ENCODE measurements at places on chromosomes 4 and X.

GRCh38 chr4:88803600-88804096 is 106.0 kb upstream of the NAP1L5 start:
- DNase-seq = no peak

GRCh38 chr4:2811830-2812611 is 19.1 kb downstream of the SH3BP2 start:
- DNase-seq = no peak

DNA sequence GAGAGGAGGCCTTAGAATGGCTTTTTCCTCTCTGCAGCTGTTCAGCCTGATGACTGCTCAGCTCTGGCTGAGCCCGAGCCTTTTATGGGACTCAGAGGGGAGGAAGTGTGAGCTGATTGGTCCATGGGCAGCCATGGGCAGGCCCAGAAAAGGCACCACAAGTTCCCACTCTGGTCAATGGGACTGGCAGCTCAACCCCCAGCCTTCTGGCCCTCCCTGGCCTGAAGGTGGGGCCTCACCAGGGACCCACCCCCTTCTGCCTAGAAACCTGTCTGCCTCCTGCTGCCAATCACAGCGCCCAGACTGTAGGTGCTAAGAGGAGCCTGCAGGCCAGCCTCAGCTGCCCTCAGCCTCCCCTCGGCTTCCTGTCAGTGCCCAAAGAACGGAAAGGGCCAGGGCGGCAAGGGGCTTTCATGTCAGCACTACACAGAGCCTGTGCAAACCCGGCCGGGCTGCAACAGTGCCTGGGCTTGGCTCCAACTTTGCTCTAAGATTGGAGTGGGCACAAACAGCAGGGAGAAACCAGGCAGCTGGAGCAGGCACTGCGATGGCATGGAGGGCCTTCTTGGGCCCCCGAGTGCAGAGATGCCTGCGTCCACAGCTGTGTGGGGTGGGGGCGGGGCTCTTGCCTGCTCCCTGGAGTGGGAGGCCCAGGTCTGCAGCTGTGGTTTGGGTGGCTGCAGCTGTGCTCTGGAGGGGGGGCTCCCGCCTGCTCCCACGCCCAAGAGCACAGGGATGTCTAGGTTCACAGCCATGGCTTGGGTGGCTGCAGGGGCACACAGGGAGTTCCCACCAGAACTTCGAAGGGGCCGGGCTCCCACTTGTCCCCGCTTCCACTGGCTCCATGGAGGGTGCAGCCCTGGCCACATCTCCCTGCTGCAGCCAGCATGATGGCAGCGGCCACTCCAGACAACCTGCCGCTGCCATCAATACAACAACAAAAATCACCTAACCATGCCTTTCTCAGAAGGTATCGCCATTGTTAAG is 92.6 kb downstream of the NXF2 start:
- no peak for DNase-seq

GRCh38 chr4:24770032-24770584 is 25.3 kb upstream of the SOD3 start:
- DNase-seq = no peak

DNA sequence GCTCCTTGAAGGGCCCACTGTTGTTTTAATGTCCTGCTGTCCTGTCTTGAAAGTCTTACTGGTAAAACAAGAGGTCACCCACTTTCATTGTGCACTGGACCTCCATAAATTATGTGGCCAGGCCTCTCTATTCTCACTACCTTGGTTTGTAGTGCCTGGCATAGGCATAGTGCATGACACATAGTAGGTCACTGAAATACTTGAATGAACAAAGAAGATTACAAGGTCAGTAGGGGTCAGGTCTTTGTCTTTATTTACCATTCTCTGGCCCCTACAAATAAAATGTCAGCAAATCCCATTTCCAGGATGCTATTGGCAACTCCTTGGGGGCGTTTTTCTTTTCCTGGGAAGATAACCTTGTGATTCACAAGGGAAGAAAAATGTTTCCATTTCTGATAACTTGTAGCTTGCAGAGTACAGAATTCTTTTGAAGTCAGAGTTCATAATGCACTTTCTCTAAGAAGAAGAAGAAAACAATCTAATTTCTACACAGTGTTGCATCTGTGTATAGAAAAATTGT is 1.4 kb downstream of the PGM2 start:
- DNase-seq = no peak

GRCh38 chr4:94641702-94642560 is 115.8 kb upstream of the BMPR1B start:
- no peak for DNase-seq

DNA sequence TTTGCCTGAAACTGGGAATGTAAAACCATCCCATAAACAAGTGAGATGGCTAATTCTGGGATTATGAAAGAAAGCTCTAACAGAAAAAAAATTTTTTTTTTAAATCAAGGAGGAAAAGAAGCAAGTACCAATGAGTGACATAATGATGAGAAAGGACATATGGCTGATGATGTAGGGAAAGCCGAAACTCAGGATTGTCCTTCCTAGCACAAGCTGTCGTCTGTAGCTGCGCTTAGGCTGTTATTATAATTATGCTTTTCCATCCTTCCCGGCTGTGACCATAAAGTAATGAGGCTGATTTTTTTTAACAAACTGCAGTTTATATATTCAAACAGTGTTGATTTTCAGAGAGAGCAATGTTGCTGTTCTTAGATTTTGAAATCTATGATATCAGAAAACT is 209.8 kb upstream of the NOCT start:
- DNase-seq = no peak

DNA sequence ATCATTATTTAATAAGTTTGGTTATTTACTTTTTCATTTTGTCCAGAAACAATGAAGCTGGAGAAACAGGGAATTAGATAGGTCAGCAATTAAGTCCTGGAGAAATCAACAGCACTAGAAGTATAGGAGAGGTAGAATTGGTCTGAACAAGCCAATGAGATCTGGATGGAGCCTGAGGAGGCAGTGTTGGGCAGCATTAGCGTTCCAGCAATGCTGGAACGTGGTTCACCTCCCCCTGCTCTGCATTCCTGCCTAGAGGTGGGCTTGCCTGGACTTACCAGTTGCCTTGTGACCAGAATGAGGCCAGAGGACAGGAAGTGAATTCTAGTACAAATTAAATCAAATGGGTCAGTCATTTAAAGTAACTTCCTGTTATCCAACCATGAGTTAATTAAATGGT is 4.6 kb downstream of the RASSF6 start:
- no peak for DNase-seq

GRCh38 chrX:30949554-30949953 is 60.5 kb upstream of the TAB3 start:
- DNase-seq = no peak
